Pulmonary artery endothelial cell (primary cell): ENCODE measurements at places on chromosomes 11 and 22. TPM values are rescaled to one million over a fixed set of nuclear protein-coding genes. Genes with fewer than 3 reads are reported as not detected.

The C2CD2L gene
- 2.0 and 4.5 TPM in 2 replicates for total RNA-seq

The GLYATL2 gene
- not detected in 2 replicates for total RNA-seq

GRCh38 chr11:83008581-83008923 lies 63.1 kb downstream of the RAB30 start:
- no peak for DNase-seq

The IGSF9B gene
- under 0.01 and 0.07 TPM in 2 replicates for total RNA-seq

The OR51I1 gene
- total RNA-seq, result not detected in 2 replicates

DNA sequence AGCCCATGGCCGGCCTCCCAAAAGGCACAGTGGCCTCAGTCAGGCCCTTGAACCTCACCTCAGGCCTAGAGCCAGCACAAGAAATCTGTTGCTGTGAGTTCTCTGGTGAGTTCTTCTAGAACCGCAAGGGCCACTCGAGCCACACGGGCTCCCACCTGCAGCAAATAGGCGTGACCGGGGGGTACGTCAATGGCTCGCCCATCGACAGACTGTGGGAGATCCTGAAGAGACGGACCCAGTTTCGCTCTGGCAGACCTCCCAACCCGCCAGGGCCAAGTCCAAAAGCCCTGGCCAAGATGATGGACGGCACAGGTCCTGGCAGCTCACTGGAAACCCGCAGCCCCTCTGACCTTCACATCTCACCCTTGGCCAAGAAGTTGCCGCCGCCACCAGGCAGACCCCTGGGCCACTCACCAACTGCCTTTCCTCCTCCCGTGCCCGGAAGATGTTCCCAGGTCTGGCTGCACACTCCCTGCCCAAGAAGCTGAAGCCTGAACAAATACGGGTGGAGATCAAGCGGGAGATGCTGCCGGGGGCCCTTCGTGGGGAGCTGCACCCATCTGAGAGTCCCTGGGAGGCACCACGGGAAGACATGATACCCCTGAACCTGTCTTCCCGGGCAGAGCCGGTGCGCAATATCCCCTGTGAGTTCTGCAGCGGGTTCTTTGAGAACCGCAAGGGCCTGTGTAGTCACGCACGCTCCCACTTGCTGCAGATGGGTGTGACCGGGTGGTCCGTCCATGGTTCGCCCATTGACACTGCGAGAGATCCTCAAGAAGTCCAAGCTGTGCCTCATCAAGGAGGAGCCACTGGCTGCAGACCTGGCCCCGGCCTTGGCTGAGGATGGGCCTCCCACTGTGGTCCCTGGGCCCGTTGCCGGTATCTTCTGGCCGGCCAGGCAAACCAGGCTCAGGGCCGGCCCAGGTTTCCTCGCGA lies 544.2 kb upstream of the CCDC179 start:
- DNase-seq, result no peak

DNA sequence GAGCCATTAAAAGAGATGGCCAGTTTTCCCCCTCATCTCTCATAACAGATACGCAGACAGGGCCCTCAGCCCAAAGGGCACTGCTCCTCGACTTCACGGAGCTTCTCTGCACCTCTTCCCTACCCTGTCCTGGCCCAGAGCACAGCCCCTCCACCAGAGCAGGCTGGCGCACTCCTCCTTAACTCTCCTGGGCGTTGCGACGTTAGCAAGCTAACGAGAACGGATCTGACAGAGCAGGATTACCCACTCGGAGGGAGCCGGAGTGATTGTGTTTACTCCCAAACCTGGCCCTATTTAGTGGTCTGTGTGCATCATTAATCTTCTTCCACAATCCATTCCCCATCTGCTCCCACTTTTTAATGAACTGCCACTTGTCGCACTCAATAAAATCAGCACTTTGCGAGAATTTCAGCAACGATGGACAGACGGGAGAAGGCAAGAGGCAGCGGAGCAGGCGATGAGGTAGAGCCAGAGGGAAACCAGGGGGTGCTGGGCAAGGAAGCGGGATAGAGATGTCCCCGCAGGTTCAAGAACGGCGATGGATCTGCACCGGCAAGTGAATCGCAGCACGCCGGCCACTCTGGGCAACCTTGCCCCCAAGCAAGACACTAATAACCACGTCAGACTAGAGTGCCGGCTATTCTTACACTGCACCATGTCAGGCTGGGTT lies 159.4 kb downstream of the BUD13 start:
- DNase-seq, result no peak

GRCh38 chr11:66075273-66075672 lies 5.2 kb downstream of the PACS1 start:
- no peak for DNase-seq

The ADORA2A gene
- 35.5 and 113 TPM in 2 replicates for total RNA-seq

DNA sequence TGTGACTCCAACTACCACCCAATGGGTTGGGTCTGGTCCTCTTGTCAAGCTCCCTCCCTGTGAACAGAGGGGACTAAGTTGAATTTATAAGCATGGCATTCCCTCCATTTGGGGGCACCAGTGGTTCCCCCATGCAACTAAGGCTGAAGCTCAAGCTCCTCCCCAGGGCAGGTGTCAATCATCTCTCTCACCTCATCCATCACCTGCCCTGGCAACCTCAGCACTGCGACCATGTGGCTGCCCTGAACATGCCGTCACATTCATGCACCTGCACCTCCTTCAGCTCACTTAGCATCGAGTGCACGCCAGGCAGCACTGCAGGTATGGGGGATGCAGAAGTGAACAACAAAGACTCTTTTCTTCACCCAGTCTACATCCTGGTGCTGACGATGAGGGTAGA lies 799.3 kb downstream of the TBC1D22A start:
- DNase-seq, result no peak

- DNase-seq, result no peak
These were observed 29.0 kb downstream of the SHANK3 start for GRCh38 chr22:50701428-50702154.
